Natural killer cell (primary cell): ENCODE measurements at places on chromosomes 4 and X. TPM values are rescaled to one million over a fixed set of nuclear protein-coding genes. Genes with fewer than 3 reads are reported as not detected.

IGSF1 gene
- not detected for total RNA-seq

PDK3 gene
- total RNA-seq = 21.9 TPM

CCDC158 gene
- total RNA-seq = not detected

TRIM75 gene
- total RNA-seq = not detected

DNA sequence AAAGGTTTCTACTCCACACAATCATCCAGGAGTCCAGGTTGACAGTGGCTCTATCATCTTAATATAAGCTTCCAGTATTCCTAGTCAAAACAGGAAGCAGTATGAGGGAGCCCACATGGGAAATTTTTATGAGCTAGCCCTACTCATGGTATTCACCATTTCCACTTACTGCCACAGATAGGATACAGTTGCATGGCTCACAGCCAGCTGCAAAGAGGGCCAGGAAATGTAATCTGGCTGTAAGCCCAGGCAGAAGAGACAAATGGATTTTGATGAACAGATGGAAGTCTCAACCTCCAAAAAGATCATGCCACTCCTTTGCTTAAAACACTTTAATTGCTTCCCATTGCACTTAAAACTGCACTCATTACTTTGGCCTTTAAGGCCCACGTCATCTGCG, 150.6 kb downstream of the ADAMTS3 start:
- no peaks in the 10 kb centered on the region for H3K4me1 ChIP-seq
- DNase-seq = no peak
- no peaks in the 10 kb centered on the region for H3K27me3 ChIP-seq

DNA sequence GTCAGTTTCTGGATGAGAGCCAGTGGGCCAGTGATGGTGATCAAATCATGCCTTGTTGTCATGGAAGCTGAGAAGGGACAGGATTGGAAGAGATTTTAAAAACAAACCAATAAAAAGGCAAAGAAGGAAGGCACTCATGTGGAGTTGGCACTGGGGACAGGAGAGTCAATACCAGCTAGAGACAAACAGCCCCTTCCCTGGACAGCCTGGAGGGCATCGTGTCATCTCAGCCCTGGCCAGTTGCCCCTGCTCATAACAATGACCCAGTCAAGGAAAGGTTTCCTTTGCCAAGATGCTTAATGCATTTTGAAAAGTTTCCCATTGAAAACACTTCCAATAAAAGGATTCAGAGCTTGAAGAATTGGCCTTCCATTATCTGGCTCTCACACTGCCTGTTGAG, 55.5 kb downstream of the SCML1 start:
- no peaks in the 10 kb centered on the region for H3K36me3 ChIP-seq
- H3K27me3 ChIP-seq = no peaks in the 10 kb centered on the region
- H3K4me3 ChIP-seq = no peak overlapping the region
- no peak overlapping the region for H3K27ac ChIP-seq
- H3K4me1 ChIP-seq = no peaks in the 10 kb centered on the region

GRCh38 chr4:48321312-48321711, 20.0 kb upstream of the SLAIN2 start:
- no peaks in the 10 kb centered on the region for H3K27me3 ChIP-seq
- no peak overlapping the region for H3K27ac ChIP-seq
- H3K4me3 ChIP-seq = no peak overlapping the region
- no peaks in the 10 kb centered on the region for H3K36me3 ChIP-seq

- H3K27ac ChIP-seq = no peak overlapping the region
- DNase-seq = no peak
- peaks cover 30% of the 10 kb centered on the region for H3K4me1 ChIP-seq
- H3K36me3 ChIP-seq = no peaks in the 10 kb centered on the region
Measured at GRCh38 chr4:42397635-42398170, 415 bp downstream of the SHISA3 start.

GRCh38 chrX:71128166-71128833, 9.9 kb downstream of the MED12 start:
- H3K36me3 ChIP-seq = peaks cover 83% of the 10 kb centered on the region
- peaks cover 10% of the 10 kb centered on the region for H3K4me1 ChIP-seq
- H3K27ac ChIP-seq = no peak overlapping the region
- no peak for DNase-seq
- H3K27me3 ChIP-seq = no peaks in the 10 kb centered on the region

- H3K4me1 ChIP-seq = no peaks in the 10 kb centered on the region
- H3K27ac ChIP-seq = no peak overlapping the region
- no peaks in the 10 kb centered on the region for H3K36me3 ChIP-seq
Measured at GRCh38 chr4:35734381-35735098, 509.8 kb downstream of the ARAP2 start.
